ENCODE measurements at places on chromosomes 2 and 18.
A peak's percentile ranks its signal among the peaks of the same experiment; 100 is the strongest.

GRCh38 chr18:6557770-6558248 lies 143.1 kb upstream of the L3MBTL4 start:
- DNase-seq, result no peak

DNA sequence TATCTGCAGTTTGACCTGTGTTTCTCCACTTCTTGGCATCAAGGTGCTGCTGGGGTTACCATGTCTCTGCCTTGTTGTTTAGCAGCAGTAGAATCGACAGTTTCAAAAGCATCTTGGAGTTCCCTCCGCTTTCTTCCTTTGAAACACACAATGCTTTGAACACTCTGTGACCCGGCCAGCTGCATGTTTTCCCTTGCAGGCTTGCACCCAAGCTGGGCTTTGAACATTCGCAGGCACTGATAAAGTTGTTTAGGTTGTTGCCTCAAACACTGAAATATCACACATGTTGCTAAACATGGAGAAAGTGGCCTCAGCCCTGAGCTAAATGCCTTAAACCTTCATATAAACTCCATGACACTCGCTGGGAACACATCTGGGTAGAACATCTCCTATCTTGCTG lies 251.7 kb downstream of the TSN start:
- DNase-seq, result no peak

GRCh38 chr2:168198476-168199207 lies 48.8 kb downstream of the STK39 start:
- DNase-seq, result no peak

- DNase-seq, result peak; percentile 54
These were observed 15.7 kb downstream of the FAM98A start for GRCh38 chr2:33583194-33583938.

- no peak for DNase-seq
These were observed 143.5 kb upstream of the PID1 start for GRCh38 chr2:229414631-229415030.

DNA sequence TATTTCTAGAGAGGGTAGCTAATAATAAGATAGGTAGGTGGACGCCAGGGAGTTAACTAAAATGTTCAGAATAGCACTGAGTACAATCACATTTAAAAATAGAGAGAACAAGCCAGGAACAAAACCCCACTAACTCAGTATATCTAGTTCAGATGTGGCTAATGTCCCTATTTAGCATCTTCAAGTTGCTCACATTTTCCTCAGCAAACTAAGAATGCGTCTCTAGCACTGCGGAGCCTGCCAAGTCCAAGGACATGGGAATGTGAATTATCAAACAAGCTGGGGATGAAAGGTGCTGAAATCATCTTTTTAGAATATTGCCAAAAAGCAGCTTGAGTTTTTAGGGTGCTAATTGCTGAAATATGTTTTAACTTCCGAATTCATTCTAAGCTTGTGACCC lies 398.5 kb upstream of the FIGN start:
- no peak for DNase-seq

- DNase-seq, result no peak
These were observed 518.6 kb upstream of the SLC39A10 start for GRCh38 chr2:195138435-195138834.

- no peak for DNase-seq
These were observed 119.9 kb upstream of the SALL3 start for GRCh38 chr18:78859686-78860085.

DNA sequence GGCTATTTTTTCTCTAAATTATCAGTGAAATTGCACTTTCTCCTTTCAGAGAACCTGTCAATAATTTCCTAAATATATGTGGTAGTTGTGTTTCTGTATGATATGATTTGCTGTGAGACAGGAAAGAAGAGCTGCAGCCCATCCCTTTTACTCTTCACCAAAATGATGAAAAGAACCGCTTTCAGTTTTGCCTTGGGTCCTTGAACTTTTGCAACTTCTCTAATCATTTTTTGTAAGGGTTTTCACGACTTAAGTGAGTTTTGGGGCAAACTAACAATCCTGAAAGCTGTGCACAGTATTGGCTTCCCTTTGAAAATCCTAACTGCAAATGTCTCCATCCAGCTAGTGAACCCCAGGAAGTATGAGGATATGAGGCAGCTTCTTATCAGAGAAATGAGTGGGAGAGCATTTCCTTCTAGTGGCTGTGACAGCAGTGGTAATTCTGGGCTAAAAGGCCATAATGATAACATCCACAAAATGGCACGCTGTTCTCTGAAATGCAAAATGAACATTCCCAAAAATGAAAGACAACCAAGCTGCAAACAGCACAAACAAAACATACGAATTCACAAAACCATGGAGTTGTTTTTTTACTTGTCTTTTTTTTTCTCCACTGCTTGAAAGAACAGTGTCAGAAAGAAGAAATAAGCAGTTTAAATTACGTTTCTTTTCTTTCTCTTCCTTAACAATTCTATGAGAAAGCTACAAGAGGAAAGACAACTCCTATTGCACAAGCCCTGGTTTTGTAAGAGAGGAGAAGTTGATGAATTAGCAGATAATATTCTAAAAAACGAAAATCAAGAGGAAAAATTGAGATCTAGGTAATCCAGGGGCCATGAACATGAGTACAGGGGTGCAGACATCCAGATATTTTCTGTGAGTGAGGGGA lies 1291.6 kb upstream of the ZEB2 start:
- DNase-seq, result no peak

All from CD4-positive, alpha-beta T cell treated with Interleukin-2 at 100 ng/mL for 4 hours (primary cell).